Anterior cingulate cortex (tissue), 58 donors: ENCODE measurements at places on chromosomes 6 and 20.

DNA sequence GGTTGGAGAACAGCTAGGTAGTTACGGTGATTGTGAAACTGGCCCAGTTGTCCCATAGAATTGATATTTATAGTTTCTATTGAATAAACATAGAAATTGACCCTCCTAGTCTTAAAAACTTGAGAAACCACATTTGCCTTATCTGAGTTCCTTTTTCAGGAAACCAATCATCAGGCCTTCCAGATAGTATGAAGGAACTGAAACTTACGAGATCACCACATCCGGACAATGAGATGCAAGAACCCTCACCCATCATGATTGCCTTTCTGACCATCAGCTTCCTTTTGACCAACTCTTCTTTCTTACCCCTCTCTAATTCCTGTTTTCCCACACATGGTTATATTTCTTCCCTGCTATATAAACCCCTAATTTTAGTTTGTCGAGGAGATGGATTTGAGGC lies 21.8 kb downstream of the SLC35F1 start:
- no peak for DNase-seq

GRCh38 chr6:7215798-7216231 lies 97.2 kb downstream of the SSR1 start:
- no peak for DNase-seq

GRCh38 chr6:150659046-150659763 lies 59.5 kb downstream of the PLEKHG1 start:
- DNase-seq = no peak

- DNase-seq = no peak
Observed at GRCh38 chr6:143601504-143601903, 76.3 kb upstream of the PHACTR2 start.

DNA sequence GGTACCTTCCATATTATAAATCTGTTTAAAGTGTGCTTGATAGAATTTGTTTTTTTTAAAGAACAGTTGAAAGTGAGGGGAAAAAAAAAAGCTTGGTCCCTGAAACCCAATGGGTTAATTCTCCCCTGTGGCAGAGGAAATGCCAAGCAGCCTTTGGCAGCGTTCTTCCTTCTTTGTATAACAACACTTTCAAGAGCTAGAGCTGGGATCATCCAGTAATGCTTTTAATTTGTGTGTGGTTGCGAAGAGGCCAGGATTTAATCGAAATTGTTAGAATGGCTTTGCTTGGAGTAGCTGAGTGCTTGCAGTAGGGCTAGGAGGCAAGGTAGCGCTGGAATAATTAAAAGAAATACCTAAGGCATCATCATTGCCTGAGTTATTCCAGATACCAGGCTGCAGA lies 692.0 kb downstream of the DHX35 start:
- no peak for DNase-seq

DNA sequence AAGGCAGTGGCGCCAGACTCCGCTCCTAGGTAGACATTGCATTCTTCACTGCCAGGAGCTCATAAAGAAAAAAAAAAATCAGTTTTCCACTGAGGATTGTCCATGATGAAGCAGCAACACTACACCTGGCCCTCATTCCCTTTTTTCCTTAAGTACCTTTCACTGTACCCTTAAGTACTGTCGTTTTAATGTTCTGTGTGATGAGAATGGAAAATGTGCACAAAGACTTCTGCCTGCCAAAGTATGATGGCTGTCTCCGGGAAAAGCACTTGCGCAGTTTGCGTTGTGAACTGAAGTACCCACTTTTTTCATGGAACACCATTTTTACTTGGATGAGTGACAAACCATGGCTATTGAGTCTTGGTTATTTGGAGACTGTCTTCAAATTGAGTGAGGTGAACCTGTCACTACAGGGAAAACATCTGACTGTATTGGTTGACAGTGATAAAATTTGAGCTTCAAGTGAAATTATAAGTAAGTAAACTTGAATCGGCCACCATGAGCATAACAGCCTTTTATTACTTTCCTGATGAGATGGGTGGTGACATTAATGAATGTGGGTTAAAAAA lies 104.8 kb downstream of the NCOA3 start:
- DNase-seq = no peak

GRCh38 chr6:55184782-55185530 lies 10.6 kb downstream of the HCRTR2 start:
- DNase-seq = no peak

- no peak for DNase-seq
Observed at GRCh38 chr20:62845416-62846160, 16.0 kb downstream of the TCFL5 start.
